ENCODE measurements at places on chromosomes 3 and 15. TPM values are rescaled to one million over a fixed set of nuclear protein-coding genes. Genes with fewer than 3 reads are reported as not detected.

DNA sequence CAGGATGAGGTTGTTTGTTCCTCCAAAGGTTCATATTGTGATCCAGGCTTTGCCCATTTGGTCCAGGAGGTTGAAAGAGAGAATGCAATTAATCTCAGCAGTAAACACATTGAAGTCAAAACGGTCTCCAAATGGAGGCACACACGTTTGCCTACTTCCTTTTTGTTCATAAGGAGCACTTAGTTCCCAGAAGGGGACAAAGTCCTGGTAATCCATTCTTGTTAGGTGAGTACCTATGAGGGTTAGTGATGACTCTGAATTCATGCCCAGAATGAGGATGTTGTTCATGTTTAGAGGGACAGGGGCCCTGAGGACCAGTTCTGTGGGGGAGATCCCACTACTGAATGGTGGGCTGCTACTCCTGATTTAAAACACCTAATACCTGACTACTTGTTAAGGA lies 177.7 kb downstream of the ALDH1A2 start:
- no peak overlapping the region for H3K4me3 ChIP-seq
- peaks cover 5% of the 10 kb centered on the region for H3K27me3 ChIP-seq
- H3K4me1 ChIP-seq, result no peaks in the 10 kb centered on the region
- no peak overlapping the region for H3K27ac ChIP-seq
- no peaks in the 10 kb centered on the region for H3K36me3 ChIP-seq
- no peak for DNase-seq

DNA sequence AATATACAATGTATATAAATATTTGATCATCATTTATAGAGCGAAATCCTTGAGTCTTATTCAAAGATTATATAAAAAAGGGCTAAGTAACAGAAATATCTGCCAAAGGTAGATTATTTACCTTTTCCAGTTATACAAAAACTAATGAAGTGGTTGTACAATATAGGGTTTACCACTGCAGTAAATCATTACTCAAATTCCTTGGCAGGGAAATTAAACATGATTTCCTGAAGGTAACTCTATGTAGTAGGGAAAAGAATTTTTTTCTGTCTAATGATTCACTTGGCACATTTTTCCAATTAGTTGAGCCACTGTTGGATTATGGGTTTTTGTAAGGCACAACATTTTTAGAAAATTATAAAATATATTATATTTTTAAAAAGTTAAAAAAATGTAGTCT lies 129.6 kb downstream of the NR2F2 start:
- H3K4me1 ChIP-seq, result no peaks in the 10 kb centered on the region
- H3K27me3 ChIP-seq, result peaks cover 15% of the 10 kb centered on the region
- H3K27ac ChIP-seq, result no peak overlapping the region

DNA sequence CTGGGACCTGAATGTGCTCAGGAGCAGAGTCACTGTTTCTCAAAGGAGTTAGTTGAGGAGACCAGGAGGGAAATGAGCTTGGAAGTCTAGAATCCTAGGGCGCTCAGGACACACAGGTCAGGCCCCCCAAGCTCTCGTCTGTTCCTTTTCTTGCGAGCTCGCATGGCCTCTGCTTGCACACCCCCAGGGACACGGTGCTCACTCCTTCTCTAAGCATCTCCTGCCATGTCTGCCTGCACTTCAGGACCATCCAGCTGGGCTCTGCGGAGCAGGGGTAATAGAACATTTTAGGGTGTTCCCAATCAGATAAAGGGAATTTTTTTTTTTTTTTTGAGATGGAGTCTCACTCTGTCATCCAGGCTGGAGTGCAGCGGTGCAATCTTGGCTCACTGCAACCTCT lies 213.2 kb downstream of the XXYLT1 start:
- no peaks in the 10 kb centered on the region for H3K36me3 ChIP-seq
- no peak overlapping the region for H3K4me3 ChIP-seq
- H3K27me3 ChIP-seq, result no peaks in the 10 kb centered on the region
- DNase-seq, result no peak
- H3K27ac ChIP-seq, result no peak overlapping the region

DNA sequence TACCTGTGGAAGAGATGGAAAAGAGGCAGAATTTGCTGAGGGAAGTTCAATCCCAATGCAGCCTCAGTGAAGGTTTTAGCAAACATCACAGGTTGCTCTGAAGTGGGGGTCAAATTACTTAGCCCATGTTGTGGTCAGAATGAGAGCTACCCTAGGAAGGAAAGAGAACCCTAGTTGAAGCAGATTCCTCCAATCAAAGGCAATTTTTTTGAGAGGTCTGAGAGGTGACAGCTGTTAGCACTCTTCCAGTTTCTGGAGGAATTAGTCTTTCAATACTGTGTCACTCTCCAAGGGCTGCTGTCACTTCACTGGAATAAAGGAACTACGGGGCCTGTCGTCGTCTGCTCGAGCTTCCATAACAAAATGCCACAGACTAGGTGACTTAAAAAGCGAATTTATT lies 584.2 kb upstream of the DPPA4 start:
- H3K36me3 ChIP-seq, result no peaks in the 10 kb centered on the region
- H3K27ac ChIP-seq, result no peak overlapping the region
- no peaks in the 10 kb centered on the region for H3K4me1 ChIP-seq
- H3K4me3 ChIP-seq, result no peak overlapping the region
- no peak for DNase-seq
- no peaks in the 10 kb centered on the region for H3K27me3 ChIP-seq

- H3K36me3 ChIP-seq, result no peaks in the 10 kb centered on the region
- peaks cover 38% of the 10 kb centered on the region for H3K4me1 ChIP-seq
- H3K27ac ChIP-seq, result no peak overlapping the region
- H3K27me3 ChIP-seq, result no peaks in the 10 kb centered on the region
- H3K4me3 ChIP-seq, result no peak overlapping the region
Observed at GRCh38 chr3:177816667-177817208, 619.5 kb upstream of the TBL1XR1 start.

GRCh38 chr3:41244620-41245336 lies 45.5 kb downstream of the CTNNB1 start:
- DNase-seq, result no peak
- no peak overlapping the region for H3K4me3 ChIP-seq
- no peaks in the 10 kb centered on the region for H3K27me3 ChIP-seq
- H3K36me3 ChIP-seq, result peaks cover 3% of the 10 kb centered on the region

- no peak overlapping the region for H3K27ac ChIP-seq
- no peaks in the 10 kb centered on the region for H3K36me3 ChIP-seq
- no peaks in the 10 kb centered on the region for H3K4me1 ChIP-seq
Observed at GRCh38 chr15:35068846-35069475, 16.1 kb downstream of the NANOGP8 start.

- H3K27me3 ChIP-seq, result peaks cover 62% of the 10 kb centered on the region
- no peak overlapping the region for H3K4me3 ChIP-seq
- H3K4me1 ChIP-seq, result peaks cover 37% of the 10 kb centered on the region
- H3K27ac ChIP-seq, result no peak overlapping the region
- H3K36me3 ChIP-seq, result no peaks in the 10 kb centered on the region
- DNase-seq, result no peak
Observed at GRCh38 chr3:44058868-44059203, 182.8 kb upstream of the TOPAZ1 start.

GRCh38 chr3:46848271-46849044 lies 14.8 kb downstream of the MYL3 start:
- no peak overlapping the region for H3K27ac ChIP-seq
- H3K36me3 ChIP-seq, result no peaks in the 10 kb centered on the region
- H3K4me1 ChIP-seq, result no peaks in the 10 kb centered on the region
- no peak overlapping the region for H3K4me3 ChIP-seq

GRCh38 chr15:29183071-29183831 lies 86.4 kb downstream of the NSMCE3 start:
- no peaks in the 10 kb centered on the region for H3K36me3 ChIP-seq
- peaks cover 15% of the 10 kb centered on the region for H3K4me1 ChIP-seq
- H3K27me3 ChIP-seq, result peaks cover 59% of the 10 kb centered on the region
- H3K27ac ChIP-seq, result peak overlapping the region; percentile 28
- peak overlapping the region; percentile 7 for H3K4me3 ChIP-seq

DNA sequence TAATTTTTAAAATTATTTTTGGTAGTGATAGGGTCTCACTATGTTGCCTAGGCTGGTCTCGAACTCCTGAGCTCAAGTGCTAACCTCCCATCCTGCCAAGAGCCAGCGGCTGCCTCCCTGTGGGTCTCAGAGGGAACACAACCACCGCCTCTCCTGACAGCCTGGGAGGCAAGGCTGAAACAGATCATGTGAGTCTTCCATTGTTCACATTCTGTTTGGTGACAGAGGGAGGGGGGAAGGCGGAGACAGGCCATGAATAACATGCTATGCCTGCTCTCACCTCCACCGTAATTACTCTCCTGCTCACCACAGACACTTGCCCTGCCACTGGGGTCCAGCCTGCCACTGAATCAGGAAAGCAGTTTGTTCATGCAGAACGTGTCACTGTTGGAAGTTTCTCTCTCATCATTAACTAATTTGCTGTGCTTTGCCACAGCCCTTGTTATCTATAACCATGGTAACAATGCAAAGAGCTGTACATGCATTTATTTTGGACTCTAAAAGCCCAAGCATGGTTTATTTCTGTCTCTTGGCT lies 78.4 kb upstream of the RASGRF1 start:
- no peaks in the 10 kb centered on the region for H3K4me1 ChIP-seq
- peaks cover 39% of the 10 kb centered on the region for H3K27me3 ChIP-seq
- no peak overlapping the region for H3K27ac ChIP-seq
- H3K36me3 ChIP-seq, result no peaks in the 10 kb centered on the region
- no peak overlapping the region for H3K4me3 ChIP-seq

DNA sequence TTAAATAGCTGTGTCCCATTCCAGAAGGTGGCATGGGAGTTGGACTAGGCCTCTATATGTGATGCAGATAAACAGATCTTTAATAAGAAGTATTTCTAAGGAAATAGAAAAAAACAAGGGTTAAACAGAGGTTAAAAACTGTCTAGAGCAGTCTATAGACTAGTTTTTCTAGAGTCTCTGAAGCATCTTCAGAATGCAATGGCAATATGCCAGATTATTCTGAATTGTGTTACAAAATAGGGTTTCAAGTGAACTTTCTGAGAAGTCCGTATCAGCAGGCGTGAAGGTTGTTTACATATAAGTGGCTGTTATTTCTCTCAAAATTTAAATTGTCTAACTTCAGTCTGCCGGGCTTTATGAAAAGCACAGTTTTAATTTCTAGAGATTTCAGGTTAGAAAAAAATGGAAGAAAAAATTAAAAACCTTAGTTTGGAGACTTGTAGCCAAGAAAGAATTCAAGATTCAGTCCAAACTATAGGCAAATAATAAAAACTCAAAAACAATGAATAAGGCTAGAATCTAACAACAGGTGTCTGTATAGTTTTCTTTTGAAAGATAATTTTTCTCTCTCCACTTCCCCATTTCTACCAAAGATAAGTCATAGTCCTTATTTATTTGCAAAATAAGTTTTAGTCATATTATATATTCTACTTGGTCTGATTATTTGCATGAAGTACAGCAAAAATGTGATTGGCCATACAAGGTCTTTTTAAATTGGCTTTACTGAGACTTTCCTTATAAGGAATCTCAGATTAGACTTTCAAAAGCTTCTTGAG lies 55.2 kb downstream of the OSTN start:
- H3K4me1 ChIP-seq, result no peaks in the 10 kb centered on the region
- no peak for DNase-seq
- H3K27ac ChIP-seq, result no peak overlapping the region
- H3K4me3 ChIP-seq, result no peak overlapping the region

GRCh38 chr15:50594311-50594710 lies 47.8 kb upstream of the USP50 start:
- H3K36me3 ChIP-seq, result peaks cover 28% of the 10 kb centered on the region
- no peaks in the 10 kb centered on the region for H3K27me3 ChIP-seq
- no peak for DNase-seq

DNA sequence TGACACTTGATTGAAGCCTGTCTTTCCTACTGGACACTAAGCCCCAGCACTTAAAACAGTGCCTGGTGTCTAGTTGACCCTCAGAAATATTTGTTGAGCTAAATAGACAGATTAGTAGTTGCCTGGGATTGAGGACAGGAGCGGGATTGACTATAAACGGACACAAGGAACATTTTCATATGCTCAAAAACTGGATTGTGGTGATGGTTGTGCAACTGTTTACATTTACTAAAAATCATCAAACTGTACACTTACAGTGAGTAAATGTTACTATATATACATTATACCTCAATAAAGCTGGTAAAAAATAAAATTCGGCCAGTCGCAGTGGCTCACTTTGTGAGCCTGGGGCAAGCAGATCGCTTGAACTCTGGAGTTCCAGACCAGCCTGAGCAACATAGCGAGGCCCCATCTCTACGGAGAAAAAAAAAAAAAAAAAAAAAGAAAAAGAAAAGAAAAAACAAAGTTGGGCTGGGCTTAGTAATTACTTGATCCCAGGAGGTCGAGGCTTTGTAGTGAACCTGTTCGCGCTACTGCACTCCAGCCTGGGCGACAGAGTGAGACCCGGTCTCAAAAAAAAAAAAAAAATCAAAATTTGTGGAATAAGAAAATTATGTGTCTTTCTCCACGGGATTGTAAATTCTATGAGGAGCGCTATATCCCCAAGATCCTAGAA lies 632 bp upstream of the IDH3A start:
- no peaks in the 10 kb centered on the region for H3K36me3 ChIP-seq
- DNase-seq, result no peak
- no peaks in the 10 kb centered on the region for H3K27me3 ChIP-seq
- H3K27ac ChIP-seq, result peak overlapping the region; percentile 99
- peak overlapping the region; percentile 93 for H3K4me3 ChIP-seq

DNA sequence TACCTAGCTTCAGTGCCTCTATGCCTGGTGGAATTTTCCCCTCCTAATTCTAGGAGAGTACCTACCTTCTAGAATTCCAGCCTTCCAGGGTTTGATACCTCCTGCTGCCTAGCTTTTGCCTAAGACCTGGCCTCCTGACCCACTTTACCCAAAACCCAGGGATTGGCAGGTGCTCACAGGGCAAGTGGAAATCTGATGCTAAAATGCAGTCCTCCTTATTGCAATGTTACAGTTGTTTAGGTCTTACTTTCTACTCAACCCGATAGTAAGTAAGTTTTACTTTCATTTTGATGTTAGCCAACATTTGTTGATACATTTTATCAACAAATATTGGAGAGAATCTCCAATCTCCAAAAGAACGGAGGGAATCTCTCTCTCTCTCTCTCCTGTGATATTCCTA lies 275.9 kb downstream of the DOCK3 start:
- H3K4me1 ChIP-seq, result peaks cover 14% of the 10 kb centered on the region
- DNase-seq, result no peak
- H3K27ac ChIP-seq, result peak overlapping the region; percentile 92
- no peaks in the 10 kb centered on the region for H3K27me3 ChIP-seq
- H3K4me3 ChIP-seq, result peak overlapping the region; percentile 91
- H3K36me3 ChIP-seq, result no peaks in the 10 kb centered on the region

SAMD7 gene
- not detected for total RNA-seq

CTXN2 gene
- total RNA-seq, result not detected

DGKG gene
- 0.42 TPM for total RNA-seq

KBTBD13 gene
- not detected for total RNA-seq

CEMIP gene
- 0.05 TPM for total RNA-seq

QRICH1 gene
- total RNA-seq, result 120 TPM

SMAD6 gene
- 0.31 TPM for total RNA-seq

SPESP1 gene
- total RNA-seq, result 0.58 TPM
